Naive thymus-derived CD4-positive, alpha-beta T cell (primary cell): ENCODE measurements at places on chromosomes 2 and 18. TPM values are rescaled to one million over a fixed set of nuclear protein-coding genes. Genes with fewer than 3 reads are reported as not detected.

DNA sequence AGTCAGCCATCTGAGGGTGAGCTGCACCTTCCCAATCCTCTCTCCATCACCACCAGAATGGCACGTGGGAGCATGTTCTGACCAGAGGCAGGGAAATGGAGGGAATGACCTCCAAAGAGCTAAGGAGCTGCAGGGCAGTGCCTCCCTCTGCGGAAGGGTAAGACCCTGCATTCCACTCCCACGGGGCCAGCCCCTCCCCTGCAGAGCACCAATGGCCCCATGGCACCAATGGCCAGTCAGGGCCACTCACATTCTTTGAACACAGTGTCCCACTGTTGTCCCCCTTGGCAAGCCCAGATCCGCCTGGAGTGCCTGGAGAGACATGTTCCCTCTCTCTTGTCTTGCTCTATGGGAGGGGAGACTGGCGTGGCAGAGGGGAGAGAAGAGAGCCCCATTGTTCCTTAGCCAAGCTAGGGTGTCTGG lies 164.4 kb downstream of the TNS1 start:
- no peak for DNase-seq

DNA sequence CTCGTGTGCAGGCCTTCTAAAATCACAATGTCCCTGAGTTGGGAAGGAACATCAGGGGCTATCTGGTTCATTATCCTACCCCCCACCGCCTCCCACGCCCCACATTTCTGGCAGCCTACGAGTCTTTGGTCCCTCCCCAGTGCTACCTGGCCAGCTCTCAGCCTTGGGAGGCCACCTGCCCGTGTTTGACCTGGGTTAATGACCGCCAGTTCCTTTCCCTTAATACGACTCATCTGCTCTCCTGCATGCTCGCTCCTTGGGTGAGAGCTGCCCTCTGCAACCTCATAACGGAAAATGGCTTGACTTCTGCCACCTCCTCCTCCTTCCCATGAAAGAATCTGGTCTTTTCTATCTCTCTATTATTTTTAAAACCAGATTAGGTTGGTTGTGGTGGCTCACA lies 112.5 kb downstream of the NEDD4L start:
- no peak for DNase-seq

DNA sequence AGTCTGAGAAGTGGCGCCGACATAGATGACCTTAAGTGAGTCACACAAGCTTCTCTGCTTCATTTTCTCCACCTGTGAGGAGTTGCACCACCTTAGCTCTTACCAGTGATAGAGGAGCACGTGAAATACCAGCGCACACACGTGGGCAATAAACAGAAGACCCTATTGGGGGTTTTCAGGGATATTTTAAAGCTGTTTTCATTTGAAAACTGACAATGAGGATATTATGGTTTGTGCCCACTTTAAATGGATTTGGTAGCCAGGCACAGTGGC lies 47.3 kb upstream of the FZD7 start:
- no peak for DNase-seq

DNA sequence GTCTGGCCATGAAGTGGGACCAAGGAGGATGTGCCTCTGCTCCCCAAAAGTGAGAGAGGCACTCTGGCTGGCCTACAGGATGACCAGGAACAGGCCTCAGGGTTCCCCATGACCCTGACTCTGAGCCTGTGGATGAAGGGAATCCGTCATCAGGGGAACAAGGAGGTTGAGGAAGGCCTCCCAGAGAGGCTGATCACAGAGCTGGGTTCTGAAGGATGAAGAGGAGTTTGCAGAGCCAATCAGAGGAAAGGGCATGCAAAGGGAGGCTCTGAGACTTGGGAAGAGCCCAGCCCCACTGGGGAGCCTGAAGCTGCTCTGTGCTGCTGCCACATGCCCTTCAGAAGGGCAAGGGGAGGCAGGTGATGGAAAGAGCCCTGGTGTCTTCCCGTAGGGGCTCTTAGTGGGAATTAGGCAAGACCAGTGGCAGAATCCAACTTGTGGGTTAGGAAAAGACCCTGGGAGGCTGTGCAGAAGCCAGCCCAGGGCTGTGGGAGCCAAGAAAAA lies 141.3 kb upstream of the ID2 start:
- no peak for DNase-seq

DNA sequence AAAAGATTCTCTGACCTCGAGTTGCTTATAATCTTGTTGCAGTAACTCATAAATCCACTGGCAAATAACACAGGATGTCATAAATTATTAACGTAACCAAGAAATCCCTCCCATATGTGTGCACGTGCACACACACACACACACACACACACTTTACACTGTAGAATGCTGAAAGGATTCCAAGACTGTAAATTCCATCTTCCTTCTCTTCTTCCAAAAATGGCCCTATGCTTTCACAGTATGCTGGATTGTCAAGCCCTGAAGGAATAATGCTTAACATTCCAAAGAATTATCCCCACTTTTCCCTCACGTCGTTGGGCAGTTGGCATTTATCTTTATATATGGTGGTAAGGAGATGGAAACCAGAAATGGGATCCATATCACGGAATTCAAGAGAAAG lies 117.5 kb upstream of the CRIM1 start:
- no peak for DNase-seq

DNA sequence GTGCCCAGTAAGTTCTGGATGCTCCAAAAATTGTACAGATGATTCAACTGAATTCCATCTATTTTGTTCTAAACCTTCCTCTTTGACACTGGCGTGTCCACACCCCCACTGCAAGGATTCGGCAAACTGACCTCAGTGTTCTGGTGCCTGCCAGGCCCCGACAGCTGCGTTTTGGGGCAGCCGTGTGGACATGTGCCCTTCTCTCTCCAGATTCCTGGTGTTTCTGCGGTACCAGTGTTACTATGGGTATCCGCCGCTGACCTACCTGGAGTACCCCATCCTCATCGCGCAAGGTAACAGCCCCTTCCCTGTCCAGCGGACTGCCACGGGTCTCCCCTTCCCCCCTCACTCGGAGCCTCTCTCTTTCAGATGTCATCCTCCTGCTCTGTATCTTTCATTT lies 5.0 kb downstream of the SLC66A3 start:
- DNase-seq = no peak

GRCh38 chr18:11155034-11155759 lies 5.8 kb upstream of the PIEZO2 start:
- no peak for DNase-seq

DNA sequence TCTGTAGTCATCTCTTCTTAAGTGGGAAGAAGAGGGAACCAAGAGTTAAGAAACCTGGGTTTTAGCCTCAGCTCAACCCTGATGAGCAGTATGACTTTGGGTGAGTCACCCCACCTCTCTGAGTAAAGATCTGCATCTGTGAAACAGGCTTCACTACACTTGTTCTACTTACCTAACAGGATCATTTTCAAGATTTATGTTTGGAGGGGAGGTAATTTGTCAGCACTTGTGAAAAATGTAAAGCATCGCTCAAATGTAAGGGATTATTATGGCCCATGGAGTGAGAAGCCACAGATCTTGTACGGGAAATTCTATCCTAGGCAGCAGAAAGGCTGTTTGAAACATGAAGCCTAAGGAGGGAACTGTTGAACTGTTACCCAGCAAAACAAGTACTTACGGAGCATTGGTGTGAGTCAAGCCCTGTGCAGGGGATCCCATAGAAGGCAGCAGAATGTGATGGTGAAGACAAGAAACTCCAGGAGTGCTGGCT lies 160.6 kb downstream of the PRKCE start:
- no peak for DNase-seq

DNA sequence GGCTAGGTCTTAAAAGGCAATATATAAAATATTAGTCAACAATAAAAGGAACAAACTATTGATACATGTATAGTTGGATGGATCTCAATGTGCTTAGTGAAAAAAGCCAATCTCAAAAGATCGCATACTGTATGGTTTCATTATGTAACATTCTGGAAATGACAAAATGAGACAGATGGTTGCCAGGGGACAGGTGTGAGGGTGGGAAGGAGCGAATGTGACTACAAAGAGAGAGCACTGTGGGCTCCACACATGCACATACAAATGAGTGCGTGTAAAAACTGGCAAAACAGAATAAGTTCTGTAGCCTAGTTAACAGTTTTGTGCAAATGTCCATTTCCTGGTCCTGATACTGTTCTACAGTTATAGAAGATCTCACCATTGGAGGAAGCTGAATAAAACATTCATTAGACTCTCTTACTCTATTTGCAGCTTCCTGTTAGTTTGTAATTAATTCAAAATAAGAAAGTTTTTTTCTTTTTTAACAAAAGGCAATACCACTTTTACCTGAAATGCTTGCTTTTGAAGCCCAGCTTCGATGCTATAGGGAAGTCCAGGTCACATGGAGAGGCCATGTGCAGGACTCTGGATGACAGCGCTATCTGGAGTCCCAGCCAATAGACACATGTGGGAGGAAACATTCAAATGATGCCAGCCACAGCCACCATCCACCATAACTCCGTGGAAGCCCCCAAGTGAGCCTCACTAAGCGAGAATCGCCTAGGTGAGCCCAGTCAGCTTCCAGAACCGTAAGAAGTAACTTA lies 21.0 kb upstream of the C2orf80 start:
- DNase-seq = no peak

DNA sequence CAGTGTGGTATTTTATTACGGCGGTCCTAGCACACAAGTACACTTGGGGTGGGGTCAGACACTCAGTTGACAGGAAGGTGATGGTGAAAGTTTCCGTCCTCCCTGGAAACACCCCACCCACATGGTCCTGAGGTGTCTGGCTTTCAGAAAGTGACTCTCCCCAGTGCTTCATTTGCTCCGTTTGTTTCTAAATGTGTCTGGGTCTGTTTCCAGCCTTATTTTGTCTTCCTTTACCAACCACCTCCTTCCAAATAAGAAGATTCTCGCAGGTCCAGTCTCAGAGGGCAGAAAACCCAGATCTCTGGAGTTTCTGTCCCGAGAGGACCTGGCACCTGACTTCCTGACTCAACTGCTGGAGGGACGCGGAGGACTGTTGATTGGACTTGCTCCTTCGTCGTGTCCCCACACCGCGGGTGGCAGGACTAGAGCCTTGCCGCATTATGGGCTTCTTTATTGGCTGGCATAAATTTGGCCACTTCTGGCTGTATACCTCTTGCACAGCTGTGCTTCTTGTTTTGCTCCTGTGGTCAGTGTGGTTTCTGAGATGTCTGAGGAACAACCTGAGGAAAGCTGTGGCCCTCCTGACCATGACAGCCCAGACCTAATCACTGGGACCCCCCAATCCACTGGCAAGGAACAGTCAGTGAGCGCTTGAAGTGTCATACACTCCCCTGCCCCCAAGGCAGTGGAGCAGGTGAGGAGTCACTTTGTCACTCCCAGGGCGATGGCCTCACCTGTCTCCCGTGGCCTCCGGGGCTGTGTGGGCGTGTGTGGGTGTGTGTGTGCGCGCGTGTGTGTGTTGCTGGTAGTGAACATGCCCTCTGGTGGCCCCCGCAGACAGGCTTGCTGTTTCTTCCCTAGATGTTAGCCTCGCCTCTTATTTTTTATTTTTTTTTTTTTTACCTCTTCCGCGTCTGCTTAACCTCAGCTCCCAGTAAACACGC lies 45.6 kb downstream of the MEX3C start:
- peak; percentile 56 for DNase-seq

DNA sequence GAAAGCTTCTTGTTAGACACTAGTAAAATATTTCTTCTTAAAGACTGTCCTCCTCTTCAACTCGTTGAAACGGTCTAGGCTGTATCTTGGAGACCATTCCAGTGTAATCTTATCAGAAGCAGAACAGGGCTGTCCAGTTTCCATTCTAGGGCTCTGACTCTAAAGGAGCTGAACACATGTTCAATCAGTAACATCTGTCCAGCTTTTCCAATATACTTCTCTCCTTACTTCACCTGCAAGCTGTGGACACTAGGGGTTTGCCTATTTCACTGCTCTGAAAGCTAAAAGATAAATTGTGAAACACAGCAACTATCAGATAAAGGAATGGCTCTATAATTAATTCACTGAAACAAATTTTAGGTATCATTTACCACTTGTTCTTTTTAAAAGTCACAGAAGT lies 73.8 kb downstream of the ZNF385B start:
- no peak for DNase-seq

- DNase-seq = no peak
Observed at GRCh38 chr2:106366204-106366885, 101.9 kb downstream of the RGPD3 start.

DNA sequence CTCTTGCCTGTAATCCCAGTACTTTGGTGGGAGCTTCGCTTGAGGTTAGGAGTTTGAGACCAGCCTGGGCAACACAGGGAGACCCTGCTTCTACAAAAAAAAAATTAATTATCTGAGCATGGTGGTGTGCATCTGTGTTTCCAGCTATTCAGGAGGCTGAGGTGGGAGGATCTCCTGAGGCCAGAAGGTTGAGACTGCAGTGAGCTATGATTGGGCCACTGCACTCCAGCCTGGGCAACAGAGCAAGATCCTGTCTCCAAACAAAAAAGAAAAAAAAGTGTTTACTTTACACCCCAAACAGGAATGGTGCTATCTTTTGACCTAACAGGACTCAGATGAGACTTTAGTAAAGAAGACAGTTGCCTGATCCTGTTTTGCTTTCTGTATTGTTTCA lies 35.6 kb downstream of the MAL start:
- DNase-seq = no peak

DNA sequence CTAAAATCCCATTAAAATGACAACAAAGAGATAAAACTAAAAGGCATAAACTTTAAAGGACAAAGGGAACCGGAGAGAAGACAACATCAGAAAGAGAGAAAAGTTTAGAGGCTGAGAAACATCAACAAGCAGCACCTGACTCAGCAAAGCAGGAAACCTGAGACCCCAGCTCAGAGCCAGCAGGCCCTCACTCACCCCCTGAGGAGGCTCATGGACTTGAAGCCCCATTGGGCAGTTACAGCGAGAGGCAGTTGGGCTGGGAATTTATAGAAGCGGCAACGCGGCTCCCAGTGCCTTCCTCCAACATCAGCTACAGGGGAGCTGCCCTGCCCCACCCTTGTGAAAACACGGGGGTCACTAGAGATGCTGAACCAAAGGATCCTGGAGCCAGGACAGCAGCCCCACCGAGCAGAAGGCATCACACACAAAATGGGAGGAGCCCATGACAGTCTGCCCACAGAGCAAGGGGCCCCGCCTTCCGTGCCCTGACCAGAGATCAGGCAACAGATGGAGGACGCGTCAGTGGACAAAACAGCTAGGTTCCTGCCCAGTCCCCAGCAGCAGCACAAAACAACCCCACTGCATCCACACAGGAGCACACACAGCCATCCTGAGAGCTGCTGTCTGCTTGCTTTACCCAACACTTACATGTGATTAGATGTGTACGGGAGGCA lies 52.7 kb downstream of the CMPK2 start:
- no peak for DNase-seq

KIAA2012 gene
- total RNA-seq = not detected

ABCG8 gene
- total RNA-seq = not detected

SCN7A gene
- not detected for total RNA-seq

KCTD18 gene
- total RNA-seq = 20.8 TPM

VIT gene
- total RNA-seq = not detected

SLC14A1 gene
- 4.2 TPM for total RNA-seq

MXD1 gene
- 15.1 TPM for total RNA-seq

C1GALT1C1L gene
- not detected in 2 replicates for total RNA-seq

ZNF638 gene
- 204 TPM for total RNA-seq
